Left colon (tissue), 2 donors: ENCODE measurements at places on chromosomes 7 and 10.

DNA sequence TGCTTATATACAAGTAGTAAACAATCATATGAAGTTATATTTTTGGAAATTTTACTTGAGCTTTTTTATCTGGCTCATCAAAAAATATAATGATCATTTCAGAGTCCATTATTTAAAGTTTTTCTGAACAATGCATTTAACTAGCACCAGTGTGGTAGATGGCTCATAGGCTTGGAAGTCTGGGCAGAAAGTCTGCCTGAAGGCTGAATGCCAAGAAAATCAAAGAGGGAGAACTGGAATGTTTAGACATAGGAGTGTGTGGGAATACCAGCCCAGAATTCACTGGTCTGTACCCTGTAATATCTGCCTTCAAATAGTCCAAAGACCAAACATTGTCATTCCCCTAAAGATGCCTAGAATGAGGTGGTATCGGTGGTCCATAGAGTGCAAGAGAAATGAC is 40.3 kb upstream of the ANK3 start:
- DNase-seq: no peak

DNA sequence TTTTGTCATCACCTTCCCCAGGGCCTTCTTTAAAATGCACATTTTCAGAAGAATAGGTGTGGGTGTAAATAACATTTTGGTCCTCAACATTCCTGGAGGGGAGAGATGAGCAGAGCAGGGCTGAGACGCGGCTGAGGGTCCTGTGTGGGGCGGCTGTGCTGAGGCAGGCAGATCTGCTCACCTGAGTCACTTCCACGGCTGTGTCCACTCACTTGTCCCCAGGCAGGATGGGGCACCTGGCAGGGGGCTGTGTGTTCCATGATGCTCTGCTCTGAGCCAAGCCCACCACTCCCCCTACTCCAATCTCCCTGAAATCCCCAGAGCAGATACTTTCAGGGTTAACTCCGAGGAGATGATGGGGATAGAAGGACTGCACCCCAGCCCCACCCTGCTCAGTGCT is 93.8 kb downstream of the GLRX3 start:
- no peak for DNase-seq

GRCh38 chr7:2641406-2642393 is 9.9 kb downstream of the TTYH3 start:
- DNase-seq: peak; percentile 66

- DNase-seq: no peak
Observed at GRCh38 chr7:116443646-116444045, 55.9 kb upstream of the CAV2 start.

DNA sequence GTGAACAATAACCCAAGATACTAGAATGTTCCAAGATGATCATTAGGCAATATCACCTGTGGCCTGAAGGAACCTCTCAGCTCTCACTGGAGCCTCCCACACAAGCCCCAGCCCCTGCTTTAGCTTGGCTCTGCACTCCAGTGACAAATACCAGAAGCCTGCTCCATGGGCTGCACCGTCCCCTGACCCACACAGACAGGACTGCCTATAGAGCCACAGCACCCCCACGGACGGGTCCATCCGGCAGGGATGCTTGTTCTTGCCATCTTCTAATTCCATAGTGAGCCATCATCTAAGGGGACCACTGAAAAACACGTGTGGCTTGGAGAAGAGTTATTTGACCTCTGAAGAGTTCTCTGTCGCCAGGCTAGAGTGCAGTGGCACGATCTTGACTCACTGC is 100.9 kb downstream of the PTN start:
- DNase-seq: no peak

DNA sequence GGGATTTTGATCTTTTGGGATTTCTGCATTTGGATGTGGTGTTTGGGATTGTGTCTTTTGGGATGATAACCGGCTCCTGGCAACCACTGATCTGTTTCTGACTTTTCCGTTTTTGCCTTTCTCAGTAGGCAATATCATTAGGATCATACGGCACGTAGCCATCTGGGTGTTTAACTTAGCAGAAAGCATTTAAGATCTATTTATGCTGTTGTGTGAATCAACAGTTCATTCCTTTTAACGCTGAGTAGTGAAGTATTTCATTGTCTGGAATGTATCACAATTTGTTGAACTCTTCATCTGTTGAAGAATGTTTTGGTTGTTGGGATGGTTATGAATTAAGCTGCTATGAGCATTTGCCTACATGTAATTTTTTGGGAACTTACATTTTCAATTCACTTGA is 459.6 kb downstream of the SDK1 start:
- no peak for DNase-seq

DNA sequence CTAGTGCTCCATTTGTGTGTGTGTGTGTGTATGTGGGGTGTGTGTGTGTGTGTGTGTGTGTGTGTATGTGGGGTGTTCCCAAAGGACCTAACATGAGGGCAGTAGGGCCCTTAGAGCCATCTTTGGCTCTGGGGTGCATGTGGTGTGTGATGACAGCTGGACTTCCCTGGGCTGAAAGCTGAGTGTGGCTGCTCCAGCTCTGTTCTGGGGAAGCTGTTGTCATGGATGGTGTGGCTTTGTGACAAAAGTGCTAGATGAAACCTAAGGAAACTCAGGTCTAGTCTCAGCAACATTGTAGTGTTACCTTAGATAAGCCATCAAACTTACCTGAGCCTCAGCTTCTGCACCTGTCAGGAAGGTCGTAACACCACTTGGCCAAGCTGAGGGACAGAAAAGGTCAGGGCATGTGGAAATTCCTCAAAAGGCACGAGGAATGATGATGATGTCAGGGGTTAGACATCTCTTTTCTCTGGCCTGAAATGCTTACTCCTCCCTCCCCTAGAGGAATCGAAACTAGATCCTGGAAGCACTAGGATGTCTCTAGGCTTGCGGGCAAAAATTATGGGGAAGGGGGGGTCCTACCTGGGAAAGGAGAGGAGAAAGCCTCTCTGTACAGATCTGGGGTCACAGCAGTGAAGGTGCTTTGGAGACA is 115.4 kb downstream of the RPS24 start:
- no peak for DNase-seq

GRCh38 chr10:78935697-78936407 is 132.9 kb upstream of the ZMIZ1 start:
- no peak for DNase-seq

DNA sequence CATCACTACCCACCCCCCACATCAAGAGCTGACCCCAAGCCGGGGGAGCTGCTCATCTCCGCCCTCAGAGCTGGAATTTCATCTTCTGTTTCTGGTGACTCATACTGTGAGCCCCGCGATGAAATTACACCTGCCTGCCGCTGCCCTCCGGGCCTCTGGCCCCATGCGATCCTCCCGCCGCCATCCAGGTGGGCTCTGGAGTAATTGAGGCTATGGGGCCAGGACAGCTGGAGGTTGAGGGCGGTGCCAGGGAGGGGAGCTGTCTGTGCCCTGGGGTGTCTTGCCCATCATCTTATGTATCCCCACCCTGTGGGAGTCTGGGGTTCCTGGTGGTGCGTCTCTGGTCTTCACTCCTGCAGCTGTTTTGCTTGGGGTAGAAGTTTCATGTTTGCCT is 9.0 kb downstream of the GTF2IRD1 start:
- no peak for DNase-seq

GRCh38 chr10:64601298-64601697 is 1080.1 kb downstream of the REEP3 start:
- no peak for DNase-seq

DNA sequence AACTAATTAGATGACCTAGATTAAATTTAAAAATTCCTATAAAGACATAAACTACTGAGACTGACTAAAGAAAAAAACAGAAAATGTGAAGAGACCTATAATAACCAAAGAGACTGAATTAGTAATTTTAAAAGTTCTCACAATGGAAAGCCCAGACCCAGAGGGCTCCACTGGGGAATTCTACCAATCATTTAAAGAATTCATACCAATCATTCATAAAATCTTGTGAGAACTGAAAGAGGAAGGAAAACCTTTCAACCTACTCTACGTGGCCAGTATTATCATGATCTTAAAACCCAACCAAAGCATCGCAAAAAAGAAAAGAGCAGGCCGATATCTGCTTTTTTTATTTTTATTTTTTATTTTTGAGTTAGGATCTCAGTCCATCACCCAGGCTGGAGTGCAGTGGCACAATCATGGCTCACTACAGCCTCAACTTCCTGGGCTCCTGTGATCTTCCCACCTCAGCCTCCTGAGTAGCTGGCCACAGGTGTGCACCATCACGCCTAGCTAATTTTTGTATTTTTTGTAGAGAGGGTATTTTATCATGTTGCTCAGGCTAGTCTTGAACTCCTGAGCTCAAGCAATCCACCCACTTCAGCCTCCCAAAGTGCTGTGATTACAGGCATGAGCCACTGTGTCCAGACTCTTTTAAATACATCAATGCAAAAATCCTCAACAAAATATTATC is 48.6 kb downstream of the DGKI start:
- DNase-seq: no peak

- peak; percentile 61 for DNase-seq
Observed at GRCh38 chr7:6530626-6531491, 20.4 kb downstream of the GRID2IP start.

DNA sequence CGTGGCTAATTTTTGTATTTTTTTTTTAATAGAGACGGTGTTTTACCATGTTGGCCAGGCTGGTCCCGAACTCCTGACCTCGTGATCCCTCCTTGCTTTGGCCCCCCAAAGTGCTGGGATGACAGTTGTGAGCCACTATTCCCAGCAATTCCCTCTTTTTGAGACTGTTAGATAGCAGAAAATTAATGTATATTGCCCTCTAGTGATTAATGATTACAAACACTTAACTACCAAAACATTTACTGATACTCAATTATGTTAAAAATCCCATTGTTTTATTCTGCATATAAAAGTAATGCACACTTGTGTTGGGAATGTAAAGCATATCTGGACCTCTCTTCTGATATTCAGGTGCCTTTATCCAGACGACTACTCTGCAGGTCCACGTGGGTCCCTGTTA is 41.2 kb upstream of the COBL start:
- no peak for DNase-seq

GRCh38 chr7:27575613-27576012 is 87.1 kb downstream of the HIBADH start:
- DNase-seq: no peak

GRCh38 chr10:1214071-1214675 is 158.0 kb downstream of the WDR37 start:
- DNase-seq: no peak

DNA sequence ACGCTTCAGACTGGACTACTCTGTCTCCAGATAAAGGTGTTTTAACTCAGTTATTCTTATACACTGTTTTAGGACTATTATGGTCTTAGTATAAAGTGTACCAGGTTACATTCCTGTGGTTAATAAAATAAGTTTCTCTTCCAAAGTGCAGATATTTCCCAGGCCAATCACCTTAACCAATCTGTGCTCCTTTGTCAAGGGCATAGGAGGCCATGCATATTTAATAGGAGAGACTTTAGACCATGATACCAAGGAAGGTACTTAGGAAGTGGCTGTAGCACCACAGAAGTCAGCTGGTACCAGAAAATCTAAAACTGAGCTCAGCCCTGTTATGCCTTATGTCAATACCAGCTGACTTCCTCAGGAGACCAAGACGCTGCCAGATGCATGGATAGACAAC is 226.5 kb upstream of the TMEM72 start:
- DNase-seq: no peak

- DNase-seq: no peak
Observed at GRCh38 chr7:144011458-144012230, 11.5 kb downstream of the OR6B1 start.

DNA sequence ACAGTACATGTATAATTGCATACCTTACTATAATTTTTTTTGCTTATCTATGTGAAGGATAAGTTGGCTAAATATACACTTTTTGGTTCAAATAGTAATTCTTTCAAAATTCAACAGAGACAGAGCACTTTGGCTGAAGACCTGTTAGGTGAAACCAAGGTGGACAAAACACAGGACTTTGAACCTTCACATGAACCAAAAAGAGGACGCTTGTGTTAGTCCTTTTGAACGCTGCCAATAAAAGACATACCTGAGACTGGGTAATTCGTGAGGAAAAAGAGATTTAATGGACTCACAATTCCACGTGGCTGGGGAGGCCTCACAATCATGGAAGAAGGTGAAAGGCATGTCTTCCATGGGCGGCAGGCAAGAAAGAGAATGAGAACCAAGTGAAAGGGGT is 4.7 kb upstream of the AGMO start:
- DNase-seq: no peak

GRCh38 chr7:20666444-20666843 is 51.0 kb downstream of the ABCB5 start:
- DNase-seq: no peak

- DNase-seq: no peak
Observed at GRCh38 chr10:21746118-21746517, 212.1 kb downstream of the MLLT10 start.

DNA sequence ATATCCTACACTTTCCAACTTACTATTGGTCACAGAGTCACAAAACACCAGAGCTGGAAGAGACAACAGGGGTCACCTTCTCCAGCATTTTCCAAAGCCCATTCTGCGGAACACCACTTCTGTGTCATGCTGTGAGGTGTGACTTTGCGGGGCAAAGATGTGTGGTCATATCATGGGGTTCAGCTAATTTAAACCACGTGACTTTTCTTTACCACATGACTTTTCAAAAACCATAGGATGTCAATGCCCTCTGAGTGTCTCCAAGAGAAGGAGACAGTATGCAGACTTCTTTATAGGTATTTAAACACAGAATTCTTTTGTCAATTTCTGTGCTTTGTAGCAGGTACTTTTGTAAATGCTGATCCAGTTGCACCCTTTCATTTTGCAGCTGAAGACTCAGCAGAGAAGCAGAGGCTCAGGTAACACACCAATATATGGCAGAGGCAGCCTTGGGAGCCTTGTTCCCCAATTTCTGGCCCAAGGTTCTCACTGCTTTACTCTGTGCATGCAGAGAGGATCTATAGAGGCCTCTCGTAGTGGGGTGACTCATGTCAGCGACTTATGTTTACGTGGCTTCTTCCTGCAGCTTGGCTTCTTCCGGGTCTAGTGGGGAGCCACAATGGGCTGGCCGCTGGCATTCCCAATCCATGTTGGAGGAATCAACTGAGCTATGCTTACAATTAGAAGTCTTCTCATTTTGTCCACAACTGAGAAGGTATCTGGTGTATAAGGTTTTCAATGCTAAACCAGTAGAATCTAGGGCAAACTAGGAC is 104.0 kb upstream of the RHOBTB1 start:
- no peak for DNase-seq

GRCh38 chr7:12619461-12620069 is 49.0 kb downstream of the SCIN start:
- no peak for DNase-seq

DNA sequence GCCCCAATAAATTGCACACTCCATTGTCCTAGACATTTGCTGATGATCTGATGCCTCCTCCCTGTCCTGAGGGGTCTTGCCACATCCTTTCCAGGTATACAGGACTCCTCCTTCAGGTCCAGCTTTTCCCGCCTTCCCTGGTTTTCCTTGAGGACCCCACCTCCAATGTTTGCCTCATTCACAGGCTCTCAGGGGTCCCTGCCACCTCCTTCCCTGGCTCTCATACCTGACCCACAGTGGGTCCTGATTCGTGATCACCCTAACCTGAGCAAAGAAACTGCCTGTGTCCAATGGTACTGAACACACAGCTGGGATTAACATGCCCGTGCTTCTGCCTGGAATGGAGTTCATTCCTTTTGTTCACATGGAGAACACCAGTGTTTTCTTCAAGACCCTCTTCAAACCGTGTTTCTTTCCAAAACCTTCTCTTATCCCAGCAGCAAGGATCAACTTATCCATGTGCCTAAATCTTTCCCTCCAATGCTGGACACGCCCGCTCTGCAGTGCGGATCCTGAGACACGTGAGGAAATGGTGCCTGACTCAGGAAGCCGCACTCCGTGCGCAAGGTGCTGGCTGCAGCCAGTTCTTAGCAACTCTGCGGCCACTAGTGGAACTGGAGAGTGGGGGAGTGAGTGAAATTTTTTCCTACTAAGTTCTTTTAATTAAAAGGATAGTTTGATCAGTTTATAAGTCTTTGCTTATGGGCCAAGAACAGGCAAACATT is 354.6 kb upstream of the SHH start:
- no peak for DNase-seq

GRCh38 chr7:106177738-106178592 is 65.9 kb upstream of the SYPL1 start:
- no peak for DNase-seq
